ENCODE measurements at places on chromosomes 6 and 20.

DNA sequence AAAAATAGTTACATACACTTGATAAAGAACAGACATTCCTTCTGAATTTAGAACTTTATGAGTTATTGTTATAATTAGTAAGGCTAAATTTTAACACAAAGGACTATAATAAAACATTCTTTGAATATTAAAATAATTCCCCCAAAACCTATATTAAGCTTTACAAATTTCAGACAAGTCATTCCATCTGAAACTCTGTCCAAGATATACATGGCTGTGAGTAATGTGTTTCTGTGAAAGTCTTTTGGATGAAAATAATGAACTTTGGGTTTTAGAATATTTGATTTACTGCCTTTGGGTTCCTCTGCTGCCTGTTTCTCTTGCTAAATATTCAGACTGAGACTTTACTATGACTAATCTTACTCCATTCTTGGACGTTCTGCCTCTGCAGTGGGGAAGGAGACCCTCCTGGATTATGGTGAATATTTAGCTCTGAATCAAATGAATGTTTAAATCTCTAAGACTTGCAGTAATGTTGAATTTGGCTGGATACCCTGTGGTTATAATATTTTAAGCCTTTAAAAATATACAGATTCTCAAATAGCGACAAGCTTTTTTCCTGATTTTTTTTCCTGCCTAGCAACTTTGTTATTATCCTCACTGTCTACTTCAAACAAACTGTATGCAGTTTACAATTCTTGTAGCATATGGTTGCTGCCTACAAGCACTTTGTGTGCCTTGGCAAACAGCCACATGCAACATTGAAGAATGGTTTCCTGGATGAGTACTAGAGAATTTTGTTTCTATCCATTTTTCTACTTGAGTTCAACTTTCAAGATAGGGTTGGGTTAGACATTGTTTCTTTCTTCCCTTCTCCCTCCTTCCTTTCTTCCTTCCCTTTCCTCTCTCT lies 51.4 kb downstream of the TXLNB start:
- DNase-seq, result peak; percentile 82

DNA sequence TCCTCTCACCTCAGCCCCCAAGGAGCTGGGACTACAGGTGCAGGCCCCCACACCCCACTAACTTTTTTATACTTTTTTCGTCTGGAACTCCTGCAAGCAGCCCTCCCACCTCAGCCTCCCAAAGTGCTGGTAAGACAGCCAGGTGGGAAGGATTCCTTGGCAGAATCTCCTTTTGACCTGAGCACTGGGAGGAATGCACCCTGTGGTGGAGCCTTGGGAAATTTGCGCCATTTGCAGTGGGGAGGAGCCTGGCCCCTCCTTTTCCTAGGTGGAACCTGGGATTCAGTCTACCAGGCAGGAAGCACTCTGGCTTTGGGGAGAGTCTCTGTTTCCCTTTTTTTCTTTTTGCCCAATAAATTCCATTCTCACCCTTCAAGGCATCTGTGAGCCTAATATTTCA lies 2.3 kb upstream of the RNGTT start:
- no peak for DNase-seq

- DNase-seq, result no peak
Measured at GRCh38 chr6:136510299-136510698, 39.9 kb downstream of the MAP7 start.

- DNase-seq, result no peak
Measured at GRCh38 chr6:18055714-18056382, 66.6 kb downstream of the NHLRC1 start.

DNA sequence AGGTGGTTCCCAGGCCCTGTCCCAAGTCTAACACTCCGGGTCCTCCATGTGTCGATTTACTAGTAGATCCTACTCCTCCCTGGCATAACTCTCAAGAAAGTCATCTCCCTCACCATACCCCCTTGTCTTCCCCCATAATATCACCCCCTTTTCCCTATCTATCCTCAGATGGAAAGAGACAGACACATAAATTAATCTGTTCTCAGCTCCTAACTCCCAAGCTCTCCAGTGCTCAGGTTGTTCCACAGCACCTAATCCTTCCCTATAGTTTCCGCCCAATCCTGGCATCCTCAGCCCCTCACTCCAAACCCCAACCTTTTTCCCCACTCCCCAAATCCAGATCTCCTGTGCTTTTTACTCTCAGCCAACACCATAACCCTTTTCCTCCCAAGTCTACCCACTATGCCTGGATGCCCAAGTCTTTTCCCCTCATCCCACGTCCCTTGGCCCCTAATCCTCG lies 808 bp downstream of the ILRUN start:
- DNase-seq, result no peak

DNA sequence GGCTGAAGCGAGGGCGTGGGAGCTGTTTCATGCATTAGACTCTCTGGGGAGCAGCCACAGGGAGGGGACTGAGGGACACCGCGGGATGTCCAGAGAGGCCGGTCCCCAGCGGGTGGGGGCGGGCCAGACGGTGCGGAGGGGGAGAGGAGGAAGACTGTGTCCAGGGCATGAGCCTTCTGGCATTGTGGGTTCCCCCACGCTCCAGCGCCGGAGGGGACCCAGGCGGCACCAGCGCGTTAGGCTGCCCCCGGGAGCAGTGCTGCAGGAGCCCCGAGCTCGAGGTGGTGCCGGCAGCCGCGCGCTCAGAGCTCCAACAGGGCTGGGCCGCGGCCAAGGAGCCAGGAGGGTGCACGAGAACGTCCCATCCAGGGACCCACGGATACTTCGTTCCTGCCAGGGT lies 14.4 kb downstream of the SLC22A3 start:
- no peak for DNase-seq

DNA sequence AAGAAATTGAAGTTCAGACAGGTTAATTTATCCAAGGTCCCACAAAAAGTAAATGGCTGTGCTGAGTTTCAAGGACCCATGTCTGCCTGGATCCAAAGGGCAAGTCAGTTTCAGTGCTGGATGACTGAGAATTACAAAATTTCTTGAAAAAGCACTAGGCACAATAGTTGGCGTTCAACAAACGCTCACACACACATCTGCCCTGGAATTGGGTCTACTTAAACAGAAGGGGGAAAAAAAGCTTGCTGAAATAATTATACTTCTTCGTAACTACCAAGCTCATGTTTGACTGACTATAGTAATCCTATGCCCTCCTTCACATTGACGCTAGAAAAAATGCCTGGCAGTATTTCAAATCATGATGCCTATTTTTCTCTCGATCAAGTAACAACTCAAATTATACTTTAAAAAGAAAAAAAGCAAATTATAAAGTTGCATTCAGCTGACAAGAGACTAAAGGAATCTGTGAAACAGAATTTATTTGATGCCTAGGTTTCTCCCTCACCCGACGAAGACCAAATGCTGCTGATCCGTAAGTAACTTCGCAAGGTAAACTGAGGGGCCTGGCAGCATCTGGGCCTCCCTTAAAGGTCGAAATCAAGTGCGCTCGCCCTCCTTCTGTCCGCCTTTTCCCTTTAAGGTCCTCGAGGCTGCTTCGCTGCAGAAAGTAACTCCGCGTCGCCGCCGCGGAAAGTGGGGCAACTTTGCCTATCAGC lies 650 bp upstream of the CD2AP start:
- DNase-seq, result no peak

- DNase-seq, result no peak
Measured at GRCh38 chr20:45254383-45255262, at the start of gene SLPI. SLPI (minus strand) TSS chr20:45254564; CDS start chr20:45254543, 21 bp downstream.

DNA sequence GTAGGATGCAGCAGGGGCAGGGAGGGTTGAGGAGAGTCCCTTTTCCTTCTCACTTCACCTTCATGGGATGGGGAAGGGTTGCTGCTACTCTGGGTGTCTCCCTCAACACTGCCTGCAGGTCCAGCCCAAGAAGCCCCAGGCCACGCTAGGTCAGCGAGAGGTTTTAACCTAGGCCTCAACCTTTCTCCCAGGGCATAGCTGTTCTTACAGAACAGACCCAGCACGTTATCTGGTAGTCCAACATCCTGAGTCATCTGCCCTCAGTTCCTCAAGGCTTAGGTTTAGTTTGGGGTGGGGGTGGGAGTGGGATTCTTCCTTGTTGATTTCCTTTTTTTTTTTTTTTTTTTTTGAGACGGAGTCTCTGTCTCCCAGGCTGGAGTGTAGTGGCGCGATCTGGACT lies 15.8 kb downstream of the LRRC73 start:
- no peak for DNase-seq

DNA sequence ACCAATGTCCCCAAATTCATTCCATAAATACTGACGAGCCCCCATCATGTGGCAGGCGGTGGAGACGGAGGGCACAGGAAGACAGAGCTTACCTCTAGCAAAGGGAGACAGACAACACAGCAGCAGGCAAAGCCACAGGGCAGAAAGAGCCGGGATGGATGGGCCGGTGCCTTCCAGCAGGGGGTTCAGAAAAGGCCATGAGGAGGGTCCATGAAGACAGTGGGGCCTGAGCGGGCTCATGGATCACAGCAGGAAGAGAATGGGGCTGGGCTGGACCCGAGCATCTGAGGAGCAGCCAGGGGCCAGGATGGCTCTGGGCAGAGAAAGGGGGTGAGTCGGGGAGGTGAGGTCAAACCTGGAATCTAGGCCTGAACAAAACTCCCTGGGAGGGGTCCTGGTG lies 42.0 kb downstream of the PREX1 start:
- DNase-seq, result no peak

- no peak for DNase-seq
Measured at GRCh38 chr6:157312757-157313156, 10.6 kb downstream of the TMEM242 start.

DNA sequence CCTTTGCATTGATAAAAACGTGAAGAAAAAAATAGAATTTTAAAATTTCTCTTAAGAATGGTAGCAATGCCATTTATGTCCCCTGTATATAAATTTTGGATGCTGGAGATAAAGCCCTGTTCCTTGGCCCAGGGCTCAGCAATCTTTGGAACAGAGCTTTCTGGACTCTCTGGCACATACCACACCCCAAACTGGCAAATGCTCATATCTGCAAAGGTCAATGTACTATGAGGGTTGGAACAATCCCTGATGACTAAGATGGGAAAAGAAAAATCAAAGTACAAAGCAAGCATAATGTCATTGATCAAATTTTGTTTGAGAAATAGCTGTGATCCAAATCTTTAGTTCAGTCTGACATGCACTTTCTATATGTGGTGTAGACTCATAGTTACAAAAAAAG lies 158.1 kb upstream of the HCRTR2 start:
- no peak for DNase-seq

DNA sequence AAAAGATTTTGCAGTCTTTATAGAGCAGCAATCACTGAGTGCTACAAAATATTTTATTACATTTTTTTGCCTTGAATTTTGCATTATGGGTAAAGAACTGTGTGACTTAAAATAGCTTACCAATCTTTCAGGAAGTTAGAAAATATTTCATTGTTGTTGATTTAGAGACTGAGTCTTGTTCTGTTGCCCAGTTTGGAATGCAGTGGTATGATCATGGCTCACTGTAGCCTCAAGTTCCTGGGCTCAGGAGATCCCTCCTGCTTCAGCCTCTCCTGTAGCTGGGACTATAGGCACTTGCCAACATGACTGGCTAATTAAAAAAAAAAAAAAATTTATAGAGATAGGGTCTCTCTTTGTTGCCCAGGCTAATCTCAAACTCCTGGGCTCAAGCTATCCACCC lies 100.8 kb downstream of the ADGRB3 start:
- no peak for DNase-seq

DNA sequence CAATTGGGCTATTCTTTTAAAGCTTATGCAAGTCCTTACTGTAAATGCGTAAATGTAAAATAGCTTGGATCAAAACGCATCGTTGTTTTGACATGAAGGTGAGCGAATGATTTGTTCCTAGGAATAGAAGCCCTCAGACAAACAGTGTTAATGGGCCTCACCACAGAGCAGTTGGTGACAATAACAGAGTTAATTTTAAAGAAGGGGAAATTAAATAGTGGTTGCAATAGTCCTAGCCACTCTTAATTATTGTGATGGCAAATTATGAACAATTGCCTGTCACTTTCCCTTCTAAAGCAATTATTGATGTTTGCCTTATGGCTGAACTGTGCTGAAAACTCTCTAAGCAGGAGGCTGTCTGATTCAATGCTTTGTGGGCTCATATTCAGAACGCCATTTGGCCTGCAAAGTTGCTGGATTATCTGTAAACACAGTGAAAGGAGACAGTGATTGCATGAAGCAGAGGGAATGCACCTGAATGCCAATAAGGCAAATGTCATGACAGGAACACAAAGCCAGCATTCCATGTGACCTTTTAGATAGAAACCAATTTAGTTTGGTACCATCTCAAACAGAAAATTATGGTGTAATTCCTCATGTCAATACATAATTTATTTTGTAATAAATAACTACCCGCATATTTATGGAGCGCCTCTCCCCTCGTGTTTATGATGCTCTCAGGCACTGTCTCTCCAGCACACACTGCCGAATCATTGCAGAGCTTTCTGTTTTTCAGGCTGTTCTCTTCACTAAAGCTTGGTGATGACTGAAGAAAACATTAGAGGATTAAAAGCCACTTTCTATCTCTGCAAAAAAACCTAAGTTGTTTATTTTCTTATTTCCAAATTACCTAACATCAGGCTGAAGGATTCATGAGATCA lies 387.5 kb downstream of the HACE1 start:
- peak; percentile 49 for DNase-seq

GRCh38 chr6:16961577-16961976 lies 140.3 kb upstream of the STMND1 start:
- DNase-seq, result no peak

GRCh38 chr20:34940081-34940481 lies 15.5 kb downstream of the GSS start:
- no peak for DNase-seq

DNA sequence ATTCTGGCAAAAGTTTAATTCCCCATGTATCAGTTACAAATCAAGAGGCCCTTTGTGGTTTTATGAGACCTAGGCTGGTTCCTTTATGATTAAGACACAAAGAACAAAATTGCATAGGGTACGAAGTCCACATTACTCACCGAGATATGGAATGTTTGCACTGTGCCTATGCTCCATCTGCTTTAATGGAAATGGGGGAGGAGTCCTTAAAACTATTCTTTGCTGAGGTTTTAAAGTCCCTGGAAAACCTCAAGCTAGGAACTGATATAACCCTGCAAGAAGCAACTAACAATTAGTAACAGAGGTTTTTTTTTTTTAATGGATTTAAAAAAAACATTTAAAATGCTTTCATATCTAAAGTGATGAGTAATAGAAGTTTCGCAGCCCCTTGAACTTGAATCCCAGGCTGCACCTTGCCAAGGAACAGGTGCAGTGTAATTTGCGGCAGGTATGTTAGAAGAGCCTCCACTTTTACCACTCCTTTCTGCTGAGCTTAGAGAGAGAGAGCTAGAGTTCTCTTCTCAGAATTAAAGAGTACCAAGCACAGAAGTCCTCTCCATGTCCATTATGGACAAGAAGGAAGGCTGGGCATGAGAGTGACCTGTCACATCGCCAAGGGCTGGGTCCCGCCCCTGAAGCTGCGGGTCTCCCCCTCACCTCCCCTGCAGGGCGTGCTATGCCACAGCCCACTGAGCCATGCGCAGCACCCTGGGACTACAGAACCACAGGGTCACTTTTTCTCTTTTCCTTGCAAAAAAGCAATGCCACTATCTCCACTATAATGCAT lies 2.3 kb downstream of the SERPINB1 start:
- DNase-seq, result peak; percentile 23

- no peak for DNase-seq
Measured at GRCh38 chr6:42026540-42026939, 23.8 kb upstream of the TAF8 start.

GRCh38 chr20:58963060-58963584 lies 17.9 kb upstream of the NELFCD start:
- no peak for DNase-seq

Data from eye (tissue), 1 donor.